ENCODE measurements at places on chromosomes 5 and 9.

DNA sequence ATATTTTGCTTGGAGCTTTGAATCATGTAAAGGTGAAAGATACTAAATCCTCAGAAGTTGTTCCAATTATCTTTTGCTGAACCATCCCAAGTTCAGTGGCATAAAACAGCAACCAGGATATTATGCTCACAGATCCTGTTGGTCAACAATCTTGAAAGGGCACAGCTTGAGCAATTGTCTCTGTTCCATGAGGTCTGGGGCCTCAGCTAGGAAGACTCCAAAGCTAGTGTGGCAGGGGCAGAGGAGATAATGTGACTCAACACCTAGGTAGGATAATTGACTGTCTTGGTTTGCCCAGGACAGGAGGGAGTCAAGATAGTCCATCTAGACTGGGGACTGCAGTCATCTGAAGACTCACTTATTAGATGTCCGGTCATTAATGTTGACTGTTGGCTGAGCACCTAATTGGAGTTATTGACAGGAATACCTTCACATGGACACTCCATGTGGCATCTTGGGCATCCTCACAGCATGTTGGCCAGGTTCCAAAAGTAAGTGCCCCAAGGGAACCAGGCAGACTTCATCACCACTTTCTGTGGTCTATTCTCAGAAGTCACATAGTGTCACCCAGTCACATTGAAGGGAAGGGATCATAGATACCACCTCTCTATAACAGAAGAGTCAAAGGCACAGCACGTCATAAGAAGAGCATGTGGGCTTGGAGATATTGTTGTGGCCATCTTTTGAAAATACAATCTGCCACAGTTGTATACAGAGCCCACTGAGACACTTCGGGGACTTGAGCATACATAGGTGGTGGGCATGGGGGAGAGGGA lies 88.4 kb upstream of the GPBP1 start:
- DNase-seq = no peak

GRCh38 chr5:57174890-57175510 lies 1.1 kb downstream of the GPBP1 start:
- no peak for DNase-seq

- DNase-seq = no peak
Measured at GRCh38 chr9:85248514-85249312, 493.0 kb downstream of the AGTPBP1 start.

DNA sequence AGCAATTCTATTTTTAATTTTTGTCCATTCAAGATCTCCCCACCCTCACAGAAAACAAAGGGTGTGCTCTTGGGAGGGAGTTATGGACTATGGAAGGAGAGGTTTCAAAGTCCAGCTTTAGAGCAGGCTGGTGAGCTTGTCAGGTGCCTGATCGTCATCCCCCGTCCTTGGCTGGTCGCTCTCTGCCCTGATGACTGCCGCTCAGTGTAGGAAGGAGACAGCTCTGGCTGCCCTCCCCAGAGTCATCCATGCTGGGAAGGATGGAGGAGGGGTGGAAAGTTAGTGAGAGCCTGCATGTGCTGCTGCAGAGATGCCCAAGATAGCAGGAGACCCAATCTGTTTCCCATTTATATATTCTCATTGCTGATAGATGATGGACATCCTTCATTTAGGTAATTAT lies 96.6 kb downstream of the NLN start:
- DNase-seq = no peak

GRCh38 chr5:135721548-135722090 lies 112.8 kb upstream of the SLC25A48 start:
- no peak for DNase-seq

DNA sequence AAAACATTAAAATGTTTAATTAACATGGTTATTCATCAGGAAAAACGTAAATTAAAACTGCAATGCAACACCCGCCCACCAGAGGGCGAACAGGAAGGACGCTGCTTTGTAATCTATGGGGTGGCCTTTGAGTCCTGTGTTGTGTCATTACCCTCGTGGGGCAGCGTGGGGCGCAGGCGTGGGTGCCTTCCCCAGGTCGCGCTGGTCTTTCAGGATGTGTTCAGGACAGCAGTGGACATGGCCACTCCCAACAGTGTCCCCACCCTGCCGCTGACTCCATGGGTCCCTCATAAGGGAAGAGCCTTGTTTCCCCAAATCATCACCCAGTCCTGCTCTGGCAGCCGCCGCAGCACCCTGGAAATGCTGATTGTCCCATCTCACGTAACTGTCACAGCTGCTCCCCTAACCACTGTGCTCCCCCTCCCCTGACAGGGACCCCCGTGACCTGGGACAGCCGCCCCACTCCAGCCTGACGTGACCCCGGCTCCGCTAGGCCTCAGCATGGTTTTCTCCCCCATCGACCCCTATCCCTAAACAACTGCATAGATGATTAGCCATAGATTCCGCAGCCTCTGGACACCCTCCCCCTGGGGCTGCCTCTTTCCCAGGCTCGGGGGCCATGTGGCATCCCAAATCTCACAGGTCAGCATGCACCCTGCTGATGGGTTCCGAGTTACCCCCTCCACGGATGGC lies 36.4 kb downstream of the GLT6D1 start:
- DNase-seq = peak; percentile 44

DNA sequence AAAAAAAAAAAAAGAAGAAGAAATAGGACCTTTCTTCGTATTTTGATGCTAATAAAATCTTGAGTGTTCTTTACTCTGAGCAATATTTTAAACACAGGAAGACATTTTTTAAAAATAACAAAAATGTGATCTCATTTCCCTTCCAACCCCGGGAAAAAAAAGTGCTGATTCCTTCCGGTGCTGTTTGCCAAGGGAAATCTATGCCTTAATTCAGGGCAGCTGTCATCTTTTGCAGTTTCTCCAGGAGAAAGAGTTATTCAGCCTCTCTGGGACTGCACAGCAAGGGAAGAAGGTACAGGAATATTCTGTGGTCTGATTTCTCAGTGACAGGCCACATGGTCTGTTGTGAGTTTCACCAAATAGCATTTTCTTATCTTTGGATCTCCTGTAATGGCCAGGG lies 291.9 kb upstream of the IRX1 start:
- no peak for DNase-seq

GRCh38 chr9:31733166-31733565 lies 651.3 kb upstream of the ACO1 start:
- no peak for DNase-seq

DNA sequence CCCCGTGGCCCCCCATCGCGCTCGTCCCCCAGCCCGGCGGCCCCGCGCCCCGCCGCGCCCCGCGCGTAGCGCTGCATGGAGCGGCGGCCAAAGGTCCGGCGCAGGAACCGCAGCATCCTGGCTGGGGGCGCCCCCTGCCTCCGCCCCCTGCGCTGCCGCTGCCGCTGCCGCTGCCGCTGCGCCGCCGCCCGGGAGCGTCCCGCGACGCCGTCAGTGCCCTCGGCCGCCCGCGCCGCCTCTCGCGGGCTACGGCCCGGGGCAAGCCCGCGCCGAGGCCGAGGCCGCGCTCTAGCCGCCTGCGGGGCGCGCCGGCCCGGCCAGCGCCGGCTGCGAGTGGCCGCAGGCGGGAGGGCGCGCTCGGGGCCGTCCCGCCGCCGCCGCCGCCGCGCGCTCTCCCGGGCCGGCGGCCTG lies 523 bp downstream of the EPB41L4B start:
- DNase-seq = no peak

DNA sequence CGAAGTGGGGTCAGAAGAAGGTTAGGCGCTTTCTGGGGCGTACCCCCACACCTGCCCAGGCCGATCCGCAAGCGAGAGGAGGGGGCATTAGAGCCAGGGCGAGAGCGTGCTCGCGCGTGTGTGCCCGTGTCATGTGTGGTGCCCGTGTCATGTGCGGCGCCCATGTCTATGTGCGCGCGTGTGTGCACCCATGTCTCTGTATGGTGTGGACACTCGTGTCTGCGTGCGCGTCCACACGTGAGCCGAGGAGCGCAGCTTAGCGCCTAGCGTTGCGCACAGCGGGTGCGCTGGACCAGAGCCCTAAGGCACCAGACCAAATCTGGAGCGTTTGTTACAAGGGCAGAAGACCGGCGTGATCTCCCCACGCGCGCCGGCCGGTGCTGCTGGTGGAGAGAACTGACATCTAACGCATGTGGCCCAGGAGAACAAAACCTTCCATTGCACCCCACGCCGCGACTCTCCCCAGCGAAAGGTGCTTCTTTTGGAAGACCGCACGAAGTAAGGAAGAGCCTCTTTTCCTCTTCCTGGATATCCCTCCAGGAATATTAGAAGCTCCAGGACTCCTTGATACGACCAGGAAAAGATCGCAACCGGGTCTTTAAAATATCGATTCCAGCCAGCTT lies 644 bp downstream of the NIM1K start:
- DNase-seq = peak; percentile 6

DNA sequence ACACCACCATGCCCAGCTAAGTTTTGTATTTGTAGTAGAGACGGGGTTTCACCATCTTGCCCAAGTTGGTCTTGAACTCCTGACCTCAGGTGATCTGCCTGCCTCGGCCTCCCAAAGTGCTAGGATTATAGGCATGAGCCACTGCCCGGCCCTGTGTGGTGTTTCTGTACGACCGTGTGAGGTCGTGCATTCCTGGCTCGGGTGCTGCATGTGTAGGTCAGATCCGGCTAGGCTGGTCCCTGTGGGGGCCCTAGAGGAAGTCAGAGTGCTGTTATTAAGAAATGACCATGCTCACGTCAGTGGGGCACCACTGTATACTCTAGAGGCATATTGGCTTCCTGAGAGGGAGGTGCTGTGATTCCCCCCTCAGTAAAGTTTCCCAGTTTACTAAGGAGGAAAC lies 13.7 kb downstream of the WNK2 start:
- DNase-seq = no peak

DNA sequence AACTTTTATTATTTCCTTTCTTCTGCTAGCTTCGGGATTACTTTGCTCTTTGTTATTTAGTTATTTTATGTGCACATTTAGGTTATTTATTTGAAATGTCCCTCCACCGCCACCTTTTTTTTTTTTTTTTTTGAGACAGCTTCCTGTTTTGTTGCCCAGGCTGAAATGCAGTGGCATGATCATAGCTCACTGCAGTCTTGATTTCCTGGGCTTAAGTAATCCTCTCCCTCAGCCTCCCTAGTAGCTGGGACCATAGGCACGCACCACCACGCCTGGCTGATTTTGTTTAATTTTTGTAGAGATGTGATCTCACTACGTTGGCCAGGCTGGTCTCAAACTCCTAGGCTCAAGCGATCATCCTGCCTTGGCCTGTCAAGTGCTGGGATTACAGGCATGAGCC lies 38.5 kb downstream of the RIC1 start:
- no peak for DNase-seq

- DNase-seq = no peak
Measured at GRCh38 chr5:36670548-36670947, 64.1 kb downstream of the SLC1A3 start.

DNA sequence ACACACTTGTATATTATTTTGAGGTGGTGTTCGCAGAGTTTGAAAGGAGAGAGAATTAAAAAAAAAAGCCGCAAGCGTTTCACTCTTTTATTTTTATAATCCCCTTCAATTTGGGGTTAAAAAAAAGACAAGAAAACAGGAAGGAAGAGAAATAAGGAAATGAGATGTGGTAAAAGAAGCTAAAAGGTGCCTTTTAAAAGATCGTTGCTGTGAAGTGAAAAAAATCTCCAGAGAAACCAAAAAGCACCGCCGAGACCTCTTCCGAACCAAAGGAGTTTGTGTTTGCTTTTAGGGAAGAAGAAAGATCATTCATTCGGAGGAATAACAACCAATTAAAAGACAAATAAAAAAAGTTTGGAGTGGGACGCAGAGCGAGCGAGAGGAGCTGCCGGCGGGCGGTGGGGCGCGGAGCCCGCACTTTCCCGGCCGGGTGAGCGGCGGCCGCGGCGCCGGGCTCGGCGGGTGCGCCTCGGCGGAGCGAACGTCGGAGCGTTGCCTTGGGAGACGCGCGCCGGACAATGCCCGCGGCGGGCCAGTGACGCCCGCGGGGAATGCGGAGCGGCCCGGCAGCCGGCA lies 355 bp downstream of the TLE4 start:
- no peak for DNase-seq

DNA sequence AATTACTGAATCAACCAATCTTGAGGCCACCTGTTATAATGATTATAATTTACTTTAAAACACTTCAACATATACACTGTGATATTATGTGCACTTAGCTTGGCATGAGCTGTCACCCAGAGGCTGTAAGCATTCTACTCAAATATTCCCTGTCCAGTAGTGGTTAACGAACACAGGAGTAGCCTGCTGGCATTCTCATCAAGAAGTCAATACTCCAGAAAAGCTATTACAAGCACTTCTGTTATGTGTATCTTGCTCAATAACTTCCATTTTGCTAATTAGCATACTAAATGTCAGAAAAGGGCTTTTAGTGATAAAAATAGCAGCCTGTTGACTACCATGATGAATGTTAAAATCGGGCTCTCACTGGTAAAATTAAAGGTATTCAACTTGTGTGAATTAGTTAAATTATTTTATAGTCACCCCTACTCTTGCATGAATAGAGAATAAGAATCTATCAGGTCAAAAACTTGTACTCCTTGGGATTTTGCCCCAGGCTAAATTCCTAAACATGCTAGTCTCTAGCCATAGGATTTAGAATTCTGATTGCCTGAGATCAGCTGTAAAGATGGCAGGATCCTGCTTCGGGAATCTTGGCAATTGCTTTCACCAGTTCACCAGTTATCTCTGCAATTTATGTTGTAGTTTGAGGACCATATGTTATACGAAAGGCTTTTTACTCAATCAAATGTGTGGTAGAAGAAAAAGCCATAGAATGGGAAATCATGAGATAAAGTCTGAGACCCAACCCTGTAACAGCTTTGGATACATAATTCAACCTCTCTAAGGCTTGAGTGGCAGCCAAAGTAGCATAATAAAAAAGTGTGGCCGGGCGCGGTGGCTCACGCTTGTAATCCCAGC lies 43.4 kb upstream of the PAM start:
- no peak for DNase-seq

- no peak for DNase-seq
Measured at GRCh38 chr5:71586052-71586940, 844 bp upstream of the MCCC2 start.

DNA sequence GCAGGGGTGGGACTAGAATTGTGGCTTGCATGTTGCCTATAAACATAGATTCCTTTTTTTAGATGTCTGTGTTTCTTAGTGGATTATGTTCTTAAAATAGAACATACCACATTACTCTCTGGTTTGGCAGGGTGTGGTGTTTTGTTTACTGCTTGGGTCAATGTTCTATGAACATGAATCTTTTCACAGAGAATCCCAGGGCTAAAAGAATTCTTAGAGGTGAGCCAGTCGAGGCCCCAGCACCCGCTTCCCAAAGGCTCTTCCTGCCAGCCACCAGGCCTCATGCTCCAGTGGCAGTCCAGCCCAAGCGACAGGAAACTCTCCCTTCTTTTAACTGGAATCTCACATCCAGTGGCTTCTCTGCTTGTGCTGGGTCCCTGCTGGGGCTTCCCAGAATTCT lies 126.6 kb downstream of the C9orf152 start:
- no peak for DNase-seq

GRCh38 chr5:61854531-61854930 lies 451.5 kb upstream of the KIF2A start:
- DNase-seq = no peak

GRCh38 chr5:136192015-136192525 lies 892 bp downstream of the SMIM32 start:
- DNase-seq = no peak

- no peak for DNase-seq
Measured at GRCh38 chr9:136277746-136278145, 26.1 kb downstream of the CCDC187 start.

Measured in activated CD4-positive, CD25-positive, alpha-beta regulatory T cell (primary cell).